ENCODE measurements at places on chromosomes 11 and 22.

DNA sequence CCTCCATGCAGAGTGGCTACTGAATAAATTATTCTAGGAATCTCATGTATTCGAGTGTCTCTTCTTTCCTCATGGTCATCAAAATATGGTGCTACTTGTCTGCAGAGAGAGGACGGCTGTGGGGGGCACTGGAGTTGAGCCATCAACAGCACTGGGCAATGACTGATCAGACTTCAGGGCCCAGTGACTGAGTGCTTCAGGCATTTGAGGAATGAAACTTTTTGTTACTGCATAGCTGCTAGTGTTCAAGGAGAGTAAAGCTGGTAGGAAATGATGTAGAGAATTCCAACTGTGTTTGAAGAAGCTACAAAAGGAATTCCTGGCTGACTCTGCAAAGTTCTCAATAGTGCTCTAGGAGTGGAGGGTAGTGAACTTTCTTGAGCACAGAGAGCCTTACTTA is 277.7 kb downstream of the CADM1 start:
- peak; percentile 66 for DNase-seq

GRCh38 chr11:66728693-66729385 is at the start of gene SPTBN2:
Gene SPTBN2 (minus strand): TSS chr11:66729216. CDS start chr11:66721240, 7,976 bp downstream.
- no peak for DNase-seq

- no peak for DNase-seq
These were observed 73.8 kb upstream of the CRYBB3 start for GRCh38 chr22:25125693-25126357.

DNA sequence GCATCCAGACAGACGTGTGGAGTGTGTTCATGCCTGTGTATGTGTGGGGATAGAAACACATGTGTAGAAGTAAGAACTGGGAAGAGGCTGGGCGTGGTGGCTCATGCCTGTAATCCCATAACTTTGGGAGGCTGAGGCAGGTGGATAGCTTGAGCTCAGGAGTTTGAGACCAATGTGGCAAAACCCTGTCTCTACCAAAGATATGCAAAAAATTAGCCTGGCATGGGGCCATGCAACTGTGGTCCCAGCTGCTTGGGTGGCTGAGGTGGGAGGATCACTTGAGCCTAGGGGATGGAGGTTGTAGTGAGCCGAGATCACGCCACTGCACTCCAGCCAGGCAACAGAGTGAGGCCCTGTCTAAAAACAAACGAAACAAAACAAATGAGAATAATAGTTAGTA is 1166.6 kb downstream of the TBC1D22A start:
- DNase-seq, result no peak

GRCh38 chr22:29606320-29606719 is 2.9 kb downstream of the NF2 start:
- no peak for DNase-seq

DNA sequence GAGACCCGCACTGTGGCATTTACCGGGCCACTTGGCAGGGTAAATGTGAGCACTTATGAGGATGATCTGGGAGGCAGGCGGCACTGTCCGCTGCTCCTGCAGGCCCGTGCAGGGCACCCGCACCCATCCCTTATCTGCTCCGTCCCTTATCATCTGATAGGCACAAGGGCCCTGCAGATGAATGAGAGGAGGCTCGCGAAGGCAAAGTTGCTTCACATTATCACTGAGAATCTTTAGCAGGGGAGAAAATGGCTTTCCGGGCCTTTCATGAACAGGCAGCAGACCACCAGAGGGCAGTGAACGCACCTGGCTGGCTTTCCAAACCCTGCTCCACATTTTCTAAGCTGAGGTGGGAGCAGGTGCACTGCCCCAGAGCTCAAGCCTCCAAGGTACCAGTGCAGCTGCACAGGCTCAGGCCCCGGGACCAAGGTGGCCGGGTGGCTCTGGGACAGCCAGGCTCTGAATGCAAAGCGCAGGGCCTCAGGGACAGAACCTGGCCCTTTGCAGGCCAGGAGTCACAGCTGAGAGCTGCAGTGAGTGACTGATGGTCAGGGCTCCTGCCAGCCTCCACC is 165.6 kb downstream of the SHANK2 start:
- DNase-seq, result peak; percentile 19

GRCh38 chr11:31814176-31814868 is 3.2 kb upstream of the PAX6 start:
- DNase-seq, result no peak

DNA sequence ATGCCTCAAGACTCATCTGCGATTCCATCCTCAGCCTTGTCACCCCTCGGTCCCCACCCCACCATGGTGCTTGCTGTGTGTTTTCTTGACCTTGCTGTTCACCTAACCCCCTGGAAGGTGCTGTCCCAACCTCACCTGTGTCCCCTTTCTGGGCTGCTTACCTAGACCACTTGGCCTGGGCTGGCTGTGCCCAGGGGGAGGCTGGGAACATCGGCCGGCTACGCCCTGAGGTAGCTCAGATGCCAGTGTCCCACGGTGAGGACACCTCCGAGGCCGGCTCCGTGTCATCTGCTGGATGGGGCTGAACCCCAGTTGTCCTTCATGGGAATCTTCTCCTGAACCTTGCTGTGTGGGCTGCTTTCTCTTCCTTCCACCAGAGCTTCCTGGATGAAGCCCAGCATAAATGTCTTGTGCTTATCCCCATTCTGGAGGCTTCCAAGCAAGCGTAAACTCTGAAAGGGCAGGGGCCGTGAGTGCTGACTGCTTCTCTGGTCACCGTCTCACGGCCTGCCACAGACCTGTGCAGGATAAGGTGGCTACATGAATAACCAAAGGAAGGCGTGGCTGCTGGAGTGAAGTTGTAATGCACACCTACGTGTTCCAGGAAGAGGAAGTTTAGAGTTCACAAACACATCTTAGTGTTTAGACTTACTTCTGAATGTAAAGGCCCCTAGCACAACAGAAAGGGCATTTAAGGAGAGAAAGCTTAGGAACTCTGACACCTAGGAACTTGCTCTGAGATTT is 724.3 kb downstream of the TBC1D22A start:
- DNase-seq, result no peak

DNA sequence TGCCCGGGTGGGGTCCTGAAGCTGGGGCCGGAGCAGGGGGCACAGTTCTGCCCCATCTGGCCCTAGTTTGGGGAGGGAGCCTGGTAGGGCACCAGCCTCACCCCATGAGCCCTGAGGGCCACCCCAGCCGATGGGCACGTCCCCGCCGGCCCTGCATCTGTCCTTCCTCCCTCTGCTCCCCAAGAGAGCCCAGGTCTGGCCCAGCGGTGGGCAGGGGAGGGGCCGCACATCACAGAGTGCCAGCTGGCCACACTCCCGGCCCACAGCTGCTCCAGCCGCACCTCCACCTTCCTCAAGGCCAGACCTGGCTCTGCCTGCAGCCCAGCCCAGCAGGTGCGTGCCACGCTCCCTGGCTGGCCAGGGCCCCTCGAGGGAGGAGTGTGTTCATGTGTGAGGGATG is 21.6 kb downstream of the BRSK2 start:
- DNase-seq, result no peak

GRCh38 chr11:122042981-122043380 is 73.0 kb downstream of the BLID start:
- no peak for DNase-seq

- DNase-seq, result peak; percentile 14
These were observed 1.9 kb upstream of the MMP1 start for GRCh38 chr11:102799681-102800340.

DNA sequence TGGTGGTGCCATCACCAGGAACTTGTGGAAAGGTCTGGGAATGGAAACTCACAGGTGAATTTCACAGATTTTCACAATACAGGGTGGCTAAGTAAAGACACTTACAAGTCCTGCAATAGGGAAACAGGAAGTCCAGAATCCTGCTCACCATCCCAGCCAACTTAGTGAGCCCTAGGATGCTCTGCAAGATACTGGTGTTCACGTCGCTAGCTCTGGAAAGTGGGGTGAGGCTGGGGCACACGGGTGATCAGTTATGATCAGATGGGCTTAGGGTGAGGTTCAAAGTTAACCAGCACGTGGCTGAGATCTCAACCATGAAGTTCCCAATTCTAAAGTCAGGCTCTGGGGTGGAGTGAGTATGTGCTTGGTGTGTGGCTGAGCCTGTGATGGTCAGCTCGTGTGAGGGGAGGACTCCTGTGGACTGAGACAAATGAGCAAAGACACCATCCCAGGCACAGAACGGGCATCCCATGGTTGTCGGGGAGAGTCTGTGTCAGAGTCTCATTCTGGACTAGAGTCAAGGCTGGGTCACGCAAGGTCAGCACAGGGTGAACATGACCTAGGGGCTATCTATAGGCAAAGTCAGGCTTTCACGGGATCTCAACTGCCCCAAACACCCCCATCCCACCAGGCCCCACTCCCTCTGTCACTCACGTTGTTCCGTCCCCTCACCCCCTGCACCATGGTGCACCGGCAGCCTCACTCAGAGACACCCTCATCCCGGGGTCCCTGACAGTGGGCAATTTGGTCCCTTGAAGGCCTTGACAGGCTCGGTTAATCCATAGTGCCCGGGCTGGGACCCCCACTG is 23.9 kb downstream of the IGLL5 start:
- no peak for DNase-seq

DNA sequence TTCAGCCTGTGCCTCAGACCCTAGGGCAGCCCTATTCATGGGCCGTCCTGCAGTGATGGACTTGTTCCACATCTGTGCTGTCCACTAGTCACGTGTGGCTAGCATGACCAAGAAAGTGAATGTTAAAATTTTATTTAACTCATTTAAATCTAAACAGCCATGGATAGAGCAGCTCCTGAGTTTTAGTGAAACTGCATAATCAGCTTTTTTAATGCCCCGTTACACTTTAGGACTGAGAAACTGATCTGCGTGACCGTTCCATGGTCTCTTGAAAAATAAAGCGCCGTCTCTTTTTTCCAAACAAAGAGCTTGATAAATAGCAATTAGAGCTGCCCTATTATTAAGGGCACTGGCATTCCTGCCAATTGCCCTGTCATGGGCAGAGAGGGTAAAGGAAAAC is 76.5 kb upstream of the SNX19 start:
- DNase-seq, result no peak

- no peak for DNase-seq
These were observed 13.1 kb downstream of the SCARF2 start for GRCh38 chr22:20424568-20424931.

DNA sequence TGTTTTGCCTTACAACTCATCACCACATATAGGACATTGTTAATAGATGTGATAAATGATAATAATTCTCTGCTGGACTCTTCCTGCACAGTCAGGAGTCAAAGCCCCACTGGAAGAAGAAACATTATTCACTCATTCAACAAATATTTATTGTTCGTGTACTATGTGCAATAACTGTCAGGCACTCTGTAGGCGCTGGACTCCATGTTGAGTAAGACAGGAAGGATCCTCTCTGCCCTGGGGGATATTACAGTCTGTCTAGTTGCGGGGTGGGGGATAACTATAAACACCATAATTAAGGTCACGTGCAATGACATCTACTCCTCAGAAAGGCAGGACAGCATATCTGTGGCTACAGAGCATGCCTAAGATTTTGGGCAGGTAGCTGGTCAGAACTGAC is 281.1 kb downstream of the FAT3 start:
- peak; percentile 15 for DNase-seq

GRCh38 chr11:72378704-72379383 is 55.5 kb downstream of the CLPB start:
- no peak for DNase-seq

- no peak for DNase-seq
These were observed 92.4 kb upstream of the BID start for GRCh38 chr22:17866621-17867020.

DNA sequence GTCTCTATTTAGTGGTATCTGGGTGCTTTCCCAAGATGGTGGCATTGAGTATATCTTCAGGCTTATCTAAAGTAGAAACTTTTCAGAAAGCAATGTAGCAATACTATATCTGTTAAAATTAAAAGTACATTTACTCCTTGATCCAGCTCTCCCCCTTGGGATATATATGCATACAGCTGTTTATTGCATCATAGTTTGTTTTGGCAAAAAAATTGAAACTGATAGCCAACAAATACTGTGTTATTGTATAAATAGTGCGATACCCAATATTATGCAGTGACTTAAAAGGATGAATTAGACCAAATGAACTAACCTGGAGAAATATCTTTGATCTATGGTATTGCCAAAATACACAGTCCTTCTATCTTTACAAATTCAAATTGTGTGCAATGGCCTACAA is 8.4 kb upstream of the OR10A3 start:
- DNase-seq, result no peak

DNA sequence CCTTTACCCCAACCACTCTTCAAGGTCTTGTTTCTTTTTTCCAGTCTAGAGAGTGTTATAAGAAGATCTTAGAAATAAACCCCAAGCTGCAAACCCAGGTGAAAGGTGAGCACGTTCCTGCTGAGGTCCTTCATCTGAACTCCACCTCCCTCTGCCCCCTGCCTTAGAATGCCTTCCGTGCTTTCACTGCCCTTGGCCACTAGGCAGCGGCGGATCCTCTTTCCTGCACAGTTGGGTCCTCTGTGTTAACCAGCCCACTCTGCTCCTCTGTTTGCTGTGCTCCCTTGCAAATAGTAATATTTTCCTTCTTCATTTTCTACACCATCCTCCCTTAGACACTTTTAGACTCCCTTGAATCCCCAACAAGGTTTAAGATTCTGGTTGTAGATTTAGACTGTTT is 24.3 kb downstream of the TTC12 start:
- no peak for DNase-seq

GRCh38 chr11:97461044-97461880 is 1071.4 kb downstream of the JRKL start:
- no peak for DNase-seq

DNA sequence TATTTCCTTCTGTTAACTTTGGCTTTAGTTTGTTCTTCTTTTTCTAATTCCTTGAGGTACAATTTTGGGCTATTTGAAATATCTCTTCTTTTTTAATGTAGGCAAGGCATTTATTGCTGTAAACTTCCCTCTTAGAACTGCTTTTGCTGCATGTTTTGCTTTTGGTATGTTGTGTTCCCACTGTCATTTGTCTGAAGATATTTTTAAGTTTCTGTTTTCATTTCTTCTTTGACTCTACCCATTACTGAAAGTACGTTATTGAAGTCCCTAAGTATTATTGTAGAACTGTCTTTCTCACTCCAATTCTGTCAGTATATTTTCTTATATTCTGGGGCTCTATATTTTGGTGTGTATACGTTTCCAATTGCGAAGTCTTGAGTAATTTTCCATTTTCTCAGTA is 77.9 kb downstream of the KCNQ1OT1 start:
- DNase-seq, result no peak

- DNase-seq, result no peak
These were observed 12.4 kb downstream of the UCP2 start for GRCh38 chr11:73969991-73970800.

- peak; percentile 17 for DNase-seq
These were observed 1.3 kb upstream of the DKK3 start for GRCh38 chr11:12009617-12010321.

DNA sequence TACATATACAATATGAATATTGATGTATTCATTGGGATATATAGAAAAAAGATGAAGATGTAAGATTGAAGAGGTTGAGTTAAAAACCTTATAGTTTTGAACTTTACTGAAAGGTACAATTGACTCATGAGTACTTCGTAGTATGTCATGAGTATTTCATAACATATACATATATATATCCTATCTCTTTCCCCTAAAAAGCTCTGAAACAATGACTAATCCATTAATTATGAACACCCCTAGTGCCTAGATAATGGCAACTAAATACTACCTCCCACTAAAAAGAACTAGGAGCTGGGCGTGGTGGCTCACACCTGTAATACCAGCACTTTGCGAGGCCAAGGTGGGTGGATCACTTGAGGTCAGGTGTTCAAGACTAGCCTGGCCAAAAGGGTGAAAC is 31.5 kb downstream of the SLC35F2 start:
- DNase-seq, result peak; percentile 31

- no peak for DNase-seq
These were observed 2.6 kb downstream of the BET1L start for GRCh38 chr11:204587-205109.

- DNase-seq, result peak; percentile 21
These were observed 88.1 kb downstream of the SBF2 start for GRCh38 chr11:10205928-10206327.

All from epithelial cell of esophagus (primary cell).